CD4-positive, alpha-beta T cell treated with Interleukin-4 for 1 hour (primary cell): ENCODE measurements at places on chromosomes 2 and 18.

GRCh38 chr2:67938053-67938452, 124.8 kb downstream of the C1D start:
- no peak for DNase-seq

DNA sequence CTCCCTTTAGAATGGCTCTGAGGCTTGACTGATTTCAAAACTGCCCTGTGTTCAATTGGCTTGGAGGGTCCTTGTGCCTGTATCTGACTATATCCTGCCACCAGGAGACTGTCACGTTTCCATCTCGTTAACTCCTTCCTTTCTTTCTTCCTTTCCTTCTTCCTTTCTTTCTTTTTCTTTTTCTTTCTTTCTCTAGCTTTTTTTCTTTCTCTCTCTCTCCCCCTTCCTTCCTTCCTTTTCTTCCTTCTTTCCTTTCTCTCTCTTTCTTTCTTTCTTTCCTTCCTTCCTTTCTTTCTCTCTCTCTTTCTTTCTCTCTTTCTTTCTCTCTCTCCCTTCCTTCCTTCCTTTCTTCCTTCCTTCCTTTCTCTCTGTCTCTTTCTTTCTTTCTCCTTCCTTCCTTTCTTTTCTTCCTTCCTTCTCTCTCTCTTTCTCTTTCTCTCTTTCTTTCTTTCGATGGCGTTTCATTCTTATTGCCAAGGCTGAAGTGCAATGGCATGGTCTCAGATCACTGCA, 38.1 kb upstream of the EML6 start:
- DNase-seq = no peak

DNA sequence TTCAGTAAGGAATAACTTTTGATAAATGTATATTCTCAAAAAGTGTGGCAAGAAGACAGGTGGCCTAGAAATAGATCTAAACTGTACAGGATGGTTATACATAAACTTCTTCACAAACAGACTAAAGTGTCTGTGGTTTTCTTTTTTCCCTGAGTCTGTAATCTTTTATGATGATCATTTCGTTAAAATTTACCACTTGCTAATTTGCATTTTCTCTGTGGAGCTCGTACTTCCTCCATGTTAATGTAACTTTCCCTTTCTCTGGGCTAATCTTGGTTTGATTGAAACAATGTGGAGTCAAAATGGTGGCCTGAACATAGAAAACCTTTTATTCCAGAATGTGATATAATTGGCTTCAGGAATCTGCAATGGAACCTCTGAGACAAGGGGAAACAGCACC, 166.2 kb downstream of the FTCDNL1 start:
- DNase-seq = no peak

DNA sequence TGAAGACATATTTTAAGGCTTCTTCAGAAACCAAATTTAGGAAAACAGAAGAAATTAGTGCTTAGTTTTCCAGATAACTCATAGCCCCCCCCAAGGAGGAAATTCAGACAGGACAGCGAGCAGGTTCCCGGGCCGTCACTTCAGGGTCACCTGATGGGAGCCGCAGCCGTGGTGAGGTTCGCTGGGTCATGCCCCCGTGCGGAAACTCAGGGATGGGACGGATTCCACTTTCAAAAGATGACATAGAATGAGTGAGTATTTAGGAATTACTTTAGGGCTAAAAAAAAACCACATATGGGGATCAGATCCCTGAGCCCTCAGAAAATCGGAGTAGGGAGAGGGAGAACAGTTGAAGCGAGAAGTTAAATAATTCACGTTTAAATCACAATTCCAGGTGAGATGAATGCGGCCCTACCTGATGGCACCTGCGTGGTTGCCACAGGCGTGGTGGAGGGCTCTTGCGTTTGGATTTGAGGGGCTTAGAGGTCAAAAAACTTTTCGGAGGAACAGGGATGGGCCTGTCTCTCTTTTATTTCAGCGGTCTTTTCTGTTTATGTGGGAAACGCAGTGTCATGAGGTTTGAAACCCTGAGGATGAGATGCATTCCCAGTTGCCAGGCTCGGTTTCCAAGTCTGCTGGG, 114.4 kb downstream of the NFATC1 start:
- no peak for DNase-seq

DNA sequence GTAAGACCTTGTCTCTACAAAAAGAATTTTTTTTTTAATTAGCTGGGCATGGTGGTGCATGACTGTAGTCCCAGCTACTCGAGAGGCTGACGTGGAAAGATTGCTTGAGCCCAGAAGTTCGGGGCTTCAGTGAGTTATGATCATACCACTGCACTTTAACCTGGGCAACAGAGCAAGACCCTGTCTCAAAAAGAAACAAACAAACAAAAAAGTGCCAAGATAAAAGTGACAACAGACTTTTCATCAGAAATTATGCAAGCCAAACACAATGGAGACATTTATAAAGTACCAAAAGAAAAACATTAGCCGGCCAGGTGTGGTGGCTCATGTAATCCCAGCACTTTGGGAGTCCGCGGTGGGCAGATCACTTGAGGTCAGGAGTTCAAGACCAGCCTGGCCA, 26.7 kb downstream of the HADHA start:
- no peak for DNase-seq

- no peak for DNase-seq
These were observed 22.8 kb upstream of the SCN7A start for GRCh38 chr2:166516712-166517303.

- no peak for DNase-seq
These were observed 100.2 kb downstream of the ANKRD44 start for GRCh38 chr2:197210430-197210829.

DNA sequence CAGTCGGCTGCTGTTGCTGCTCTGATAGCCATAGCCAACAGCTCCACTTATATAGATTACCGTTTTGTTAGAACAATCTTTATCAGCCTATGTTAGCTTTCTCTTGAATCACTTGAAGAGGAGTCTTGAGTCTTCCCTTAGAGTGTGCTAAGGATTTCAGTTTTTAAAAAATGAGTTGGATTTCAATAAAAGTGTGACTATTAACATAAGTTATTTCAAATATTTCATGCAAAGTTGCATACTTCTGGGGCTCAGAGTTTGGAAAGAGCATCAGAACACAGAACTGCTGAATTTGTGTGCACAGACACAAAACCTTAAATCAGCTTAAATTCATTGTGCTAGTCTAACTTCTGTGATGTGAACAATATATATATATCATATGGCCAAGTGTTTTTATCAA, 174.7 kb downstream of the MTX2 start:
- no peak for DNase-seq

DNA sequence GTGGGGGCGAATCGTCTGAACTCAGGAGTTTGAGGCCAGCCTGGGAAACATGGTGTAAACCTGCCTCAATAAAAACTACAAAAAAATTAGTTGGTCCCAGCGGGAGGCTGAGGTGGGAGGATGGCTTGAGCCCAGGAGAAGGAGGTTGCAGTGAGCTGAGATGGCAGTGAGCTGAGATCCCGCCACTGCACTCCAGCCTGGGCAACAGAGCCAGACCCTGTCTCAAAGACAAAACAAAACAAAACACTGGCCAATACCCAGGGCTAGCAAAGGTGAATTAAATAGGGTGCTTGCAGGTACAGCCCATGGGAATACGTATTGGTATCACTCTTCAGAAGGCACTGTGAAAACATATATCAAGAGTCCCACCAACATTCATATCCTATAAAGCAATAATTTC, 7.0 kb downstream of the ITSN2 start:
- DNase-seq = no peak

GRCh38 chr2:174198846-174199564, 49.3 kb downstream of the OLA1 start:
- DNase-seq = no peak

DNA sequence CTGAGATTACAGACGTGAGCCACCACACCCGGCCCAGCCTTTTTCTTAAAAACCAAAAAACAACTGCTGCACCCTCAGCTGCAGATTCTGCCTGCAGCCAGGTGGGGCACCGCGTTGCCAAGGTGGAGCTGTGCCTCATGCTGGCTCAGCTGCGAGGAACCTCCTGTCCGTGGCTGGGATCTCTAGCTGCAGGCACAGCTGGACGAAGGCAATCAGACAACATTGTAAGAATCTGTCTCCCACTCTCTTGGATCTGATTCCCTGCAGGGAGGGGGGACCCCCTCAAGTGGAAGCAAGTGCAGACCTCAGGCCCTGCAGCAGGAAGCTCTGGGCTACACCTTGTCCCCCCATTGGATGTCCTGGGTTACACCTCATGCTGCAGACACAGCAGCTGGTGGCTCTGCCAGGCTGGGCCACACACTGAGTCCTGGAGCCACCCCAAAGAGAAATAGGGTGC, 24.1 kb downstream of the CIDEA start:
- DNase-seq = no peak

DNA sequence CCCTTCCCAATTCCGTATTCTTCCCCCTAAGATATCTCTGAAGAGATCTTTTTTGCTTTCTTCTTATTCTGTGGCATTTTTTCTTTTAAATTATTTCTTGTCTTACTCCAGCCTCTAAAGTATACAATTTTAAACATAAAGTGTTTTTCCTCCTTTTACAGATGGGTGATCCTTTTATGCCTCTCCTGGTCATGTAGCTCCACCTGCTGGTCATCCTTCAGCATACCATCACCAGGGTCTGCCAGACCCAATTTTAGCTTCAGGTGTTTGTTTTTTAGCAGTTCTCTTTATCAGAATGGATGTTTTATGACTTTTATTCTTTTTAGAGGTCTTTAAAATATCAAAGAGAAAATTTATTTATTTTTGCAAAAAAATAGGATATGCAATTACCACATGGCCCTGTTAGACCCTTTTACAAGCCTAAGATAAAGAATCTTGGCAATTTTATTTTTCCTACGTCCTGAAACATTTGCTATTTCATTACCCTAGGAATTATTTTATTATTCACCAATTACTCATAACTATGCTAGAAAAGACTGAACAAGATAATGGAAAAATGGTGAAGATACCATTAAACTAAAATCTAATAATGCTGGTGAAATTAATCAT, 55.5 kb downstream of the PIGN start:
- DNase-seq = peak; percentile 64

DNA sequence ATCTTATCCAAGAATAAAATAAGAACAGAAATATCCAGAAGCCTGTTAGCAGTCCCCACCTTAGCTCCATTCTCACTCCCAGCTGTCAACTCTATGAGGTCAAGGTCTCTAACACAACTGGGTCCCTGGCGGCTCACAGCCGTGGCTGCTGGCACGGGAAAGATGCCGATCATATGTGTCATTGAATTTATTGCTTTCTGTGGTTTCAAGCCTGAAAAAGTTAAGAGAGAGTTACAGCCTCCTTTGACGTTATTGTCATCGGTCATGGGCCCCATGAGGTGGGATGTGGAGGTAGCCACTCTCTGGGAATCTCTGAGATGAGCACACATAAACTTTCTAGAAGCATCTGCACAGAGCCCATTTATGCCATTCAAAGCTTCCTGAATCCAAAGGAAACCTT, 28.7 kb upstream of the CABLES1 start:
- no peak for DNase-seq

DNA sequence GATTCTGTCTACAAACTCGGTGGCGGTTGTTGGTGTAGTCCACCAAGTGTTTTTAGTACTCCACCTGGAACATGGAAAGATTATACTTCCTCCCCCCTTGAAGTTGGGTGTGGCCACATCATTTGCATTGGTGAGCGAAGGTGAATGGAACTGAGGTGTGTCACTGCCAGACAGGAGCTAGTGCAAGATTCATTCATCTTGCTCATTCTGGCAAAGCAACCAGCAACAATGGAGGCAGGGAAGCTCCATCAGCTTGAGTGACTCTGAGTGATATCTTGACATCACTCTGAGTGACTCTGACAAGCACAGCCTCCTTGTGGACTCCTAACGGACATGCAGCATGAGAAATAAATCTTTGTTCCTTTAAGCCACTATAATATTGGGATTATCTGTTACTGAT, 54.7 kb upstream of the SLC1A4 start:
- no peak for DNase-seq

GRCh38 chr2:215693193-215693998, 257.5 kb upstream of the FN1 start:
- DNase-seq = no peak

DNA sequence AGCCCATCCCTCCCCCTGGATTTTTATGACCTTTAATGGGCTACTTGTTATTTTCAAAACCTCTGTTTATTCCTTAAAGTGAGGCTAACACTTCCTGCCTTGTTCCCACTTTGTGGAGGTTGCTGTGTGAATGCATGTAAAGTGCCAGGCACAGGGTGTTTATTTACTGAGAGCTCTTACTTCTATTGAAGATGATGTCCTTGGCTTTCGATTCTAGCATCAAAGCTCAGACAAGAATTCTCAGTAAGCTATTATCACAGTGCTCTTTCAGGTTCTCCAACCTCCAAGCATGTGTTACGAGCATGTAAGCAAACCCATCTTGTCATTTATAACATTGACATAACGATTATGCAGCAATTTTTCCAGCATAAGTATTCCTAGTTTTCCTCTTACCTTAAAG, 44.2 kb downstream of the DPYSL5 start:
- no peak for DNase-seq

DNA sequence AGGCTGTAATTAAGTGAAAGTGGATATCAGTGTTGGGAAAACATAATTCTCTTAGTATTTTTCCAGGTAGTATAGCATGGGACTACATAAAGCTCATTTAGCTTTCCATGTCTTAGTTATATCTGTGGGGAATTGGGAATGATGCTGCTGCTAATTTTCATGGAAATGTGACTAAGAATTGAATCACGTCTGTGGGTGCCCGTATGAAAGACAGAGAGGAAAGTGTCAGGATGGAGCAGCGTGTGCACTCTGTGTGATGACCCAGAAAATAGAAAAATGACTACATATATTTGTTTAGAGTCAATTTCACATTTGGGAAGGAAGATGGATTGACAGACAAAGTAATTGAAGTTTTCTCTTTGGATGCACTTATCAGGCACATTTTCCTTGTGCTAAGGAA, 212.1 kb downstream of the PTPRM start:
- no peak for DNase-seq

- DNase-seq = peak; percentile 71
These were observed 83.4 kb downstream of the ZFP36L2 start for GRCh38 chr2:43142921-43143438.

DNA sequence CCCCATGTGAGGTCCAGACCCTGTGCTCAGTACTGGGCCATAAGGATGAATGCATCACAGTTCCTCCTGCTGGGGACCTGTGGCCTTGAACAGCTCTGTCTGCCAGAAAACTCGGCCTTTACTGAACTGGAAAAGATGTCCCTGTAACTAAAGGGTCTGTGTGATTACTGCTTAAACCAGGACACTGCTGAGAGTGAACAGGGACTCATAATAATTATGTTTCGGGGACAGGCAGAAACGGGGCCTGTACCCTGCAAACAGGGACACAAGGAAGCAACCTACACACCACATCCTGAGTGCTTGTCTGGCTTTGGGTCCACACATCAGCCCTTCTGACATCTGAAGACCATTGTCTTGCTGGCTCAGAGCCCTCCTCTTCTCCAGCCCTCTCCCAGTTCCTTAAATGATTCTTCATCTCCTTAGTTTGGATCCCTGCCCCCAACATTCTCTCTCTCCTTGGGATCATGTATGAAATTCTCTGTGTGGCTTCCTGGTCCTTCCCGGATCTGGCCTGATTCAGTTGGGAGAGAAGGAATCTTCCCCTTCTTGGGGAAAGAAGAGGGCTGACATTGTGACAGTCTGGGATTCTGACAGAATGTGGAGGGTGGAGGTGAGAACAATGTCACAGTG, 248.0 kb downstream of the MYCN start:
- no peak for DNase-seq

- DNase-seq = no peak
These were observed 60.4 kb downstream of the ABCB11 start for GRCh38 chr2:168970711-168971233.
